ENCODE measurements at places on chromosomes 4 and X.

- DNase-seq = no peak
These were observed 271.5 kb upstream of the FAM241A start for GRCh38 chr4:111873801-111874200.

GRCh38 chr4:17544205-17544604 is 29.2 kb downstream of the CLRN2 start:
- peak; percentile 20 for DNase-seq

DNA sequence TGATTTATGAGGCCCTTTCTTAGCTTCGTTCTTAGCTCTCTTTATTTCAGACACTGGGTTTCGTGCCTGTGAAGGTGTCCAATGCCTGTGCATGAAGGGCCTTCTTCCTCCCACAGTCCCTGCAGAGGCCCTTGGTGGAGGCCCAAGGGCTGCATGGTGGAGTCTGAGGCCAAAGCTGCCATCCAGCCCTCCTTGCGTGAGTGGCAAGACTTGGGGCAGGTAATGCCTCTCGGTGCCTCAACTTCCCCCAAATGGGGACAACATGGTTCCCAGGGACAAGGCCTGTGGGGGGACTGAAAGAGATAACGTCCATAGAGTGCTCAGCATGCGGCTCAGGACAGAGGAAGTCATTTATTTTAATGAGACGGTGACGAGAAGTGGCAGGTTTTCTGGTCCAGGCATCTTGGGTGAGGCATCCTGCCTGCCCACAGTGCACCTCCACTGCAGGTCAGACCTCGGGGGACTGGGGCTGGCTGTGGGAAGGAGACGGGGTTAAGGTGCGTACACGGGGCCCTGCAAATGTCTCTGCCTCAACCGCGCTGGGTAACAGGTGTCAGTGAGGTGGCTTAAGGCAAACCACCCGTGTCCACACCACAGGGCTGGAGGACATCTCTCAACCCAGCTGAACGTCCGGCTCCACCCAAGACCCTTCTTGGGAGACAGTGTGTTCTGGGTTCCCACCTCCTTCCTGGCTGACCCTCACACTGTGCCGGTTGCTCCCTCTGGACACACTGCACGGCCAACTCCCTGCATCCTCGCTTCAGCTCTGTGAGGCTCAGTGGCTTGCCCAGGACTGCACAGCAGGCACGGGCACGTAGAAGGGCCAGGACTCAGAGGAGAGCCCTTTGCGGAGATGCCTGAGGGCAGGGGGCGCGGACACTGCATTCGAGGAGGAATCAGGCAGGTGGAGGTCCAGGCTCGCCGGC is 50.5 kb downstream of the PSAPL1 start:
- DNase-seq = no peak

DNA sequence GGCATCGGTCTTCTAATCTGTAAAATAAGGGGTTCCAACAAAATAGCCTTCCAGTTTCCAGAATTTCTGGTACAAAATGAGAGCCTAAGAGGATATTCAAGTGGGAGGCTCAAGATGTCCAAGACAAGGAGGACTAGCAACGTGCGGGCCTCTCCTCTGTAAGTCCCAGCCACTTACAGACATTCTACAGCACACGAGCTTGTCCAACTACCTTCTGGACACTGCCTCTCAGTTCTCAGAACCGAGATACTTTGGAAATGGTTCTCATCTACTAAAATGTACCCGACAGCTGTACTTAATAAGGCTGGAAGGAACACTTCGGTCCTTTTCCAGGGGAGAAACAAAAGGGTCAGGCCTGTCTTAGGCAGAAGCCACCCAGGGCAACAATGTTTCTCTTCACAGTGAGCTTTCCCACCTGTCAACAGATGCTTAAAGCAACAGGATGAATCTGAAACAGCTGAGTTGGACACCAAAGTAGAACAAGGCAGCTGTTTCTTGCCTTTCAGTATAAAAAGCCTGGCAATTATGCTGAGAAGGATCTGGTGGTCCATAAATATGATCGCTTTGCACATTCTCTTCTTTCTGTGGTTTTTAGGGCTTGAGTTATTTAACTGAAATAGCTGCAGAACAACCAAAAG is 127.0 kb downstream of the HS6ST2 start:
- no peak for DNase-seq
